ENCODE measurements at places on chromosomes 7 and 10.

- no peak for DNase-seq
These were observed 31.1 kb upstream of the C1GALT1 start for GRCh38 chr7:7151285-7151684.

DNA sequence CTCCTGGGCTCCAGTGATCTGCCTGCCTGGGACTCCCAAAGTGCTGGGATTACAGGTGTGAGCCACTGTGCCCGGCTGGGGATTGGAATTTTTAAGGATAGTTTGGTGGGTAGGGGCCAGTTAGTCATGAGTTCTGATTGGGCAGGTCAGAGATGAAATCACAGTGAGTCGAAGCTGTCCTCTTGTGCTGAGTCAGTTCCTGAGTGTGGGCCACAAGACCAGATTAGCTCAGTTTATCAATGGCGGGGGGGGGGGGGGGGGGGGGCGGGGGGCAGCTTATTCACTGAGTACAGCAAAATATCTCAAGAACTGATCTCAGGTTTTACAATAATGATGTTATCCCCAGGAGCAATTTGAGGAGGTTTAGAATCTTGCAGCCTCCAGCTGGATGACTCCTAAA is 11.6 kb upstream of the ERCC6 start:
- DNase-seq: no peak

DNA sequence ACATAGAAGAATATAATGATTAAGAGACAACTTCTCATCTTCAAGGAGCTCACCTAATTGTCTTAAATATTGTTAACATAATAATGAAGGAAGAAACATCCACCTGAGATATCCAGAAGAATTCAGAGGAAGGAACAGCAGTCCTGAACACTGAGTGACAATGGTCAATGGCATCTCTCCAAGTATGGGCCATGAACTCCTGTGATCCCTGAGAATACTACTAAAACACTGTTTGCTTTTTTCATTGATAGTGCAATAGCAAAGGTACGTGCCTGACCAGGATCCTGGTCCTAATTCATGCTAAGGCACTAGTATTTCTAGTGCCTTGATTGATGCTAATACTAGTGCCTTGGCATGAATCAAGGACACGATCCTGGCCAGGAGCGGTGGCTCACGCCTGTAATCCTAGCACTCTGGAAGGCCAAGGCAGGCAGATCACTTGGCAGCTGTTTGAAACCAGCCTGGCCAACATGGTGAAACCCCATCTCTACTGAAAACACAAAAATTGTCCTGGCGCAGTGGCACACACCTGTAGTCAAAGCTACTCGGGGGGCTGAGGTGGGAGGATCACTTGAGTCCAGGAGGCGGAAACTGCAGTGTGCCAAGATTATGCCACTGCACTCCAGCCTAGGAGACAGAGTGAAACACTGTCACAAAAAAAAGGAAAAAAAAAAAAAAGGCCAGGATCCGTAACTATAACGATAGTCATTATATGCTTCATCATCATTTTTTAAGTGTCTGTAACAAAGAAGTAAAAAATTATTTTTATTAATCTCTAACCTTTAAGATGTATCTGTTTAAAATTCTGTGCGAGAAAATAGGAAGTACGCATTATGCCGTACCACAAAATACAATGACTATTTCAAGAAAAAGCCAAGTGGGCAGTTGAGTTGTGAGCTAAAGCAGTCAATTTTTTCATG is 49.1 kb downstream of the SRPK2 start:
- DNase-seq: no peak

DNA sequence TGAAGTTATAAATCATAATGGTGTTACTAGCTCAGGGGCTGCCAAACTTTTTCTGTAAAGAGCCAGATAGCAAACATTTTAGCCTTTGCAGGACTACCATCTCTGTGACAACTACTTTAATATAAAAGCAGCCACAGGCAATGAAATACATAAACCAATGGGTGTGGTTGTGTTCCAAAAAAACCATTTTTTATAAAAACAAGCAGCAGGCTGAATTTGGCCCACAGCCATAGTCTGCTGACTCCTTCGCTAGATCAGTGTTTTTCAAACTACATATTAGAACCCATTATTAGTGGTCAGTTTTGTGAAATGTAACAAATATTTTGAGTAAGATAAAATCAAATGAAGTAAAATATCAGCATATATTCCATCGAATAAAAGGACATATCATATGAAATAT is 13.6 kb downstream of the GNG11 start:
- DNase-seq: no peak

DNA sequence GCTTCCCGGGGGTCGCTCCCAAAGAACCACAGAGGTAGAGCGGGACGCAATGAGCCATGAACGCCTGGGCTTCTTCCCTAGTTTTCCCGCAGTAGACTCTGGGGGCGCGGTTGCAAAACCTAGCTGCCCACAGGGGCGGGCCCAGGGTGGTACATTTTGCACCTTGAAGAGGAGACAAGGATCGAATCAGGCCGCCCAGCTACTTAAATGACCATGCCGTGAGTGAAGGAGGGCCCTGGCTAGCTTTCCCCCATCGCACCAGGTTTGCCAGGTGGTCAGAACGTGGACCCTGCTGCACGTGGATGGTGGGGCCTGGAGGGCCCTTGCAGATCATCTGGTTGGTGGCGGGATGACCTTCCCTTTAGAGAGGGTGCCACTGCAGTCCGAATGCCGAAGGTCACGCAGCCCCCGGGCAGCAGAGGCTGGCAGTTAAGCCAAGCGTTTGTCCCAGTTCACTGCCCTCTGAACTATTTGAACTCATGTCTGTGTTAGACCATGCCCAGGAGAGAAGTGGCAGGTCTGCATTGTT is 604 bp upstream of the SHTN1 start:
- no peak for DNase-seq
